NCI-H2081 treated with DMSO at 0.1 percent for 48 hours (cell line): ENCODE measurements at places on chromosomes 7 and 10.
A peak's percentile ranks its signal among the peaks of the same experiment; 100 is the strongest.

- no peak for DNase-seq
Measured at GRCh38 chr7:101746314-101746713, 71.1 kb upstream of the CUX1 start.

GRCh38 chr10:97319671-97320479 lies 804 bp downstream of the FRAT1 start:
- DNase-seq = no peak

GRCh38 chr7:23456093-23456492 lies 14.2 kb downstream of the IGF2BP3 start:
- DNase-seq = no peak

- DNase-seq = no peak
Measured at GRCh38 chr10:84447701-84448400, 119.5 kb downstream of the CCSER2 start.

DNA sequence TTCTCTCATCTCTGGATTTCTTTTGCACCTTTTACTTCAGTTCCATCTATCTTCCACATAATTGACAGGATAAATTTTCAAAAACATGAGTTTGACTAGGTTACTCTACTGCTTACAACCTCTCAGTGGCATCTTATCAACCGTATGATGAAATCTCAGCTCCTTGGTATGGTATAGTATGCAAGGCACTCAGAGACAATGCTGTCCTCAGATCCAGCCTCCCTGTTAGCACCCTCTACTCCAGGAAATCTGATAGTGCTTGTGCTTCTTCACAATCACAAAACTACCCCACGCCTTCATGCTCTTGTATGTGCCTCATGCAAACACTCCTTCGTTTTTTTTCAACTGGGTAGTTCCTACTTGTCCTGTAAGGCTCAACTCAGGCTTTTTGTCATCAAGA lies 330.7 kb downstream of the GPR158 start:
- no peak for DNase-seq

DNA sequence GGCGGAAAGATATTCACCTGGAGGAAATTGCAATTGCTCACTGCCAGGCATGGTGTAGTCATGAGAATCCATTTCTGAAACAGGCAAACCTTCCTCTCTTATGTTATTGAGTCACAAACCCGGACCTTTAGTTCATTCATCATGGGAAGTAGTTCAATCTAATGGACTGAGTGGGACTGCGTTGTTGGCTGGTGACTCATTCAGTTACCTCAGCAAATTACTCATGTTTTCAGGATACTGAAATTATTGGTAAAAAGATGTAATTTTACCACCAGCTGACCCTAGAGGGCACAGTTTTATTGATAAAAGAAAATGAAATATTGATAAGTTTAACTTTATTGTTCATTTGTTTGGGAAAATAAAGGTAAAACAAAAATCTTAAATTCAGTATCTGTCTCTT lies 1194.4 kb upstream of the SORCS1 start:
- no peak for DNase-seq

GRCh38 chr10:27138277-27138676 lies 15.9 kb downstream of the YME1L1 start:
- no peak for DNase-seq

DNA sequence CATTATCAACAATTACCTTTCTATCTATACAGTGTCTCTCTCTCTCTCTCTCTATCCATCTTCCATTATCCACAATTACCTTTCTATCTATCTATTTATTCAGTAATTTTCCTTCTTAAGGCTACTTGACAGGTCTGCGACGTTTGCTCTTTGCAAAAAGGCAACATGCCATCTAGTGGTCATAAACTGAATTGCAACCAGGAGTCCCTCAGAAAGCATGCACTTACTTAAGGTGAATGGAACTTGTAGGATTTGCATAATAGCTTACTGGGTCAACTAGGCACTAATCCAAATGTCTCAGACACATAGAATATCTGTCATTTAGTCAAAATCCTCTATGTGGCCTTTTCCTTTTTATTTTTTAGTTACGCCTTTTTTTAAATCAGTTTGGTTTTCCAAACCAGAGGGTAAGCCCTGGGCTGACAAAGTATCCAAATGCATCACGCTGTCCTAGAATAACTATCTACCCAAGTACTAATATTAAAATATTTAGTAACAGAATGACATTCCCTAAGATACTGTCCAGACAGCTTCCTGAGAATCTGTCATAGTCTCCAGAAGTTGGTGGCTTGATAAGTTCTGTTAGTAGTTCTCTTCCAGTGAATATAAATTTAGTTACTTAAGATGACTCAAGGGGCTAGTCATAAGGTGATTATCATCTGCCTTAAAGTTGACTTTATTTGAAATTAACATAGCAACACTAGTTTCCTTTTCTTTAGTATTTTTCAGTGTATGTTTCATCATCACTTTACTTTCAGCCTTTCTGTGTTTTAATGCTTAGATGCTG lies 208.3 kb downstream of the PPP1R3A start:
- DNase-seq = peak; percentile 42

GRCh38 chr10:16854623-16855022 lies 37.4 kb upstream of the RSU1 start:
- DNase-seq = no peak

DNA sequence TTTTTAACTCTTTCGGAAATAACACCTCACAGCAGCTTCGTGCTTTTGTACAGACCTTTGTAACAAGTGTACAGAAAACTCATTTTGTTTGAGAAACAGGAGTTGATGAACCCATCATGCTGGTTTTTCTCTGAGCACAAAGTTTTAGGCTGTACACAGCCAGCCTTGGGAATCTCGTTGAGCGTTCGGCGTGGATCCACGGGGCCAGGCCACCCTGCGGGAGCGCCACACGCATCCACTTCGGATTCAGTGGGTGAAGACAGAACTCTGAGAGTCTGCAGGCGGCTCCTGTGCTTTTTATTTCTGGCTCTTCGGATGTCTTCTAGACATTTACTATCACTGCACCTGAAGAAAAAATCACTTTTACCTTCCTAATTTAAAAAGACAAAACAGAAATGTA lies 131.2 kb downstream of the SMURF1 start:
- no peak for DNase-seq

- DNase-seq = no peak
Measured at GRCh38 chr10:32004161-32004591, 52.0 kb downstream of the KIF5B start.

DNA sequence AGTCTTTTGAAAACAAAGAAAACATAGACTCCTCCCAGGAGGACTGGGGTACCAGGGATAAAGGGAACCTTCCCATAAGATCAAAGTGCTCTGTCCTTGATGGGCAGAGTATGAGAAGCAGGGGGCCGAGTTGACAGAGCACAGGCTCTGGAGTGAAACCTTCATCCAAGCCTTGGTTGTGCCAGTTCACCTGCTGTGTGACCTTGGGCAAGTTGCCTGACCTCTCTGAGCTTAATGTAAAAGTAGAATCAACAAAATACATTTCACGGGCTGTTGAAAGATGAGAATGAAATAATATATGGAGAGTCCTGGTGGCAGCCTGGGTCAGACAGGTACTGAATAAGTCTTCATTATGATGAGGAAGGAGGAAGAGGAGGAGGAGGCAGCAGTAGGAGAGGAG lies 69.9 kb downstream of the SLIT1 start:
- no peak for DNase-seq

- DNase-seq = no peak
Measured at GRCh38 chr7:77265666-77266065, 66.0 kb upstream of the FGL2 start.

DNA sequence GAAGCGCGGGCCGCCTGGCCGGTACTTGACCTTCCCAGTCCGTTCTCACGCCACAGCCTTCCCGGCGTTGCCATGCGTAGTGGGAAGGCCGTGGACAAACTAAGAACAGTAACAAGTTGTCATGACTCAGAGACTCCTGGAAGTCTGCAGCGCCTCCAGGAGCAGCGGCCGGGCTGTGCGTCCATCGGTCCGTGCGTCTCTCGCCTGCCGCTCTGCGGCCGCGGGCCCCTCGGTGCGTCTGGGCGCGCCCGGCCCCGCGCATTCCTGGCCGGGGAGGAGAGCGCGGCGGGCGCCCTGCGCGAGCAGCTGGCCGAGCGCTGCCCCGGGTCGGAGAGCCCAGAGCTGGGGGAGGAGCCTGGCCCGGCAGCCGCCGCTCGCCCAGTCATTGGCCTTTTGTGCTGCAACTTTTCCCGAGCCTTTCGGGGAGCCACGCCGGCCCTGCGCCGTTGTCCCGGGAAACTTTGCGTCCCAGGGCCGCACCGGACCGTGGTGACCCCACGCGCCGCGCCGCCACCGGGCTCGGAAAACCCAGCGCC lies 123.7 kb downstream of the TACC2 start:
- DNase-seq = no peak

DNA sequence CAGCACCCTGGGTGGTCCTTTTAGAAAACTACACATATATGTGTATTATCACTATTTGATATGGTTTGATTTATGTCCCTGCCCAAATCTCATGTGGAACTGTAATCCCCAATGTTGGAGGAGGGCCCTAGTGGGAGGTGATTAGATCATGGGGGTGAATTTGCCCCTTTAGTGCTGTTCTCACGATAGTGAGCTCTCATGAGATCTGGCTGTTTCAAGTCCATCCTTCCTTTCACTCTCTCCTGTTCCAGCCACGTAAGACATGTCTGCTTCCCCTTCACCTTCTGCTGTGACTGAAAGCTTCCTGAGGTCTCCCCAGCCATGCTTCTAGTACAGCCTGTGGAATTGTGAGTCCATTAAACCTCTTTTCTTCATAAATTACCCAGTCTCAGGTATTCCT lies 37.3 kb downstream of the DOCK4 start:
- DNase-seq = no peak
